ENCODE measurements at places on chromosomes 3 and 15.

DNA sequence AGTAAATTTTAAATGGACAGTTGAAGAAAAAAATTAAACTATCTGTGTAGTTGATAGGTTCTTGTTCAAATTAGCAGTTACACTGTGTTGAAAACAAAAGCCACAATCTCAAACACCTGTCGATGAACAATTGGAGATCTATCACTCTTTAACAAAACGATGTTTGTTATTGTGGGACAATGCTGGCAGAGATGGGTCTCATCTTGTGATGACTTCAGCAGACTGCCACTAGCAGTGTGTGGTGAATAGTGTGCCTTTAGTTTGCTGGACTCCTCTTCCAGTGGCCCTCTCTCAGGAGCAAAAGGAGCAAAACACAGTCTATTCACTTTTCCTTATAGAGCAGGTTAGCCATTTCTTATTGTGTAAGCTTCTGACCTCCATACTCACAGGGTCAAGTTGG is 14.7 kb upstream of the TRIM59 start:
- no peak for DNase-seq

DNA sequence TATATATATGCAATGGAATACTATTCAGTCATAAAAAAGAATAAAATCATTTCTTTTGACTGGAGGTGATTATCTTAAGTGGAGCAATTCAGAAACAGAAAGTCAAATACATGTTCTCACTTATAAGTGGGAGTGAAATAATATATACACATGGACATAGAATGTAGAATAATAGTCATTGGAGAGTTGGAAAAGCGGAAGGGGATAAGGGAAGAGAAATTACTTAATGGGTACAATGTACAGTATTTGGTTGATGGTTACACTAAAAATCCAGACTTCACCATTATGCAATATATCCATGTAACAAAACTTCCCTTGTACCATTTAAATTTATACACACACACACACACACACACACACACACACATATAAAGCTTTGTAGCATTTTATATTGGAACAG is 84.3 kb downstream of the RAP2B start:
- DNase-seq, result no peak

DNA sequence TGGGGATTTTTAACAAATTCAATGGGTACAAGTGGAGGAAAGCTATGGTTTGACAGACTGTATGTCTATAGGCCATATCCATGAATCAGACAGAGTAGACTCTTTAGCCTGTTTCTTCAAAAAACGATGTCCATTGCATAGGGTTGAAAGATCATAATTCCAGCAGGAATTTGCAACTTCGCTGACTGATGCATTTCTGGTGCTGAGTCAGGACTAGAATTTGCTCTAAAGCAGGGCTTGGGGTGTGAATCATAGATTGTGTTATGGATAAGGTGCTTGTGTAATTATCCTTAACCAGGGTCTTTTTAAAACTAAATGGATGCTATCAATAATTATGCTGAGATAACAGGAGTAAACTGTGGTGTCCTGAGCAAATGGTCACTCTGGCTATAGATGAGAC is 200.4 kb upstream of the TBC1D5 start:
- no peak for DNase-seq

- DNase-seq, result no peak
These were observed 113.4 kb downstream of the ETFA start for GRCh38 chr15:76197703-76198455.

DNA sequence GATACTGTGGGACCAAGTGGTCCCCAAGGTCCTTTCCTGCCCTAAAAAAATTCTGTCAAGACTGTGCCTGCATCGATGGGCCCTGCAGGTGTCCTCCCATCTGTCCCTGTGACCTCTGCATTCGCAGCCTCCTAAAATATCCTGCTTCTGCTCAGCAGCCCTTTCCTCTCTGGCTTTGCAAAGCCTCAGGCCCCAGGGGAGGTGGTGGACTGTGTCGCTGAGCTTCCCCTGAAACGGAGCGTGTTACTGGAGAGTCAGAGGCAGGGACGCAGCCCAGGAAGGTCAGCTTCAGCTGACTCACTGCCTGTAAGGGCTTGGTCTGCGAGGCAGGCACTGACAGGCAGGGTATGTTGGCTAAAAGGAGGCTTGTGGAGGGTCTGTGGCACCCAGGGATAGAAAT is 110.0 kb downstream of the RAB11A start:
- no peak for DNase-seq

GRCh38 chr3:25508901-25509300 is 80.8 kb downstream of the RARB start:
- no peak for DNase-seq

DNA sequence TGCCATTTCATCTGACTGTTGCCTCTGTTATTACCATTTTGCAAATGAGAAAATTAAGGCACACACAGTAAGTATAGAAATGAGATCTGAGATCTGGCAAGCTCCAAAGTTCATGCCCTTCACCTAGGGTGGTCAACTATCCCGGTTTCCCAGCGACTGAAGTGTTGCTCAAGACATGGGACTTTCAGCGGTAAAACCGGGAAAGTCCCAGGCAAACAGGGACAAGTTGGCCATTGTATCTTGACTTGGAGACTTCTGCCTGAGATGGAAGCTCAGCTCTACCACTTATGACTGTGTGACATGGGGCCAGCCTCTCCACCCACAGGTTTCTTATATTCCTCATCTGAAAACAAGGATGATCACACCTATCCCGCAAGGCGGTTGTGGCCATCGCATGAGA is 55.6 kb upstream of the TPM1 start:
- DNase-seq, result no peak

DNA sequence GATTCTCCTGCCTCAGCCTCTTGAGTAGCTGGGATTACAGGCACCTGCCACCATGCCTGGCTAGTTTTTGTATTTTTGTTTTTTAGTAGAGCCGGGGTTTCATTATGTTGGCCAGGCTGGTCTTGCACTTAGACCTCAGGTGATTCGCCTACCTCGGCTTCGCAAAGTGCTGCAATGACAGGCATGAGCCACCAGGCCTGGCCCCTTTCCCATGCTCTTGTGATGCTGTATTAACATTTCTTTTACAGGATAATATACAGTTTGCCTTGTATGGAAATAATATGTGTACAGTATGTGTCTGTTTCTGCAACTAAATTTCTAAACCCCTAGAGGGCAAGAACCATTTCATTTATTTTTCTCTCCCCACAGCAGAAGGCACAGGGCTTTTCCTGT is 37.8 kb downstream of the SCG5 start:
- no peak for DNase-seq

DNA sequence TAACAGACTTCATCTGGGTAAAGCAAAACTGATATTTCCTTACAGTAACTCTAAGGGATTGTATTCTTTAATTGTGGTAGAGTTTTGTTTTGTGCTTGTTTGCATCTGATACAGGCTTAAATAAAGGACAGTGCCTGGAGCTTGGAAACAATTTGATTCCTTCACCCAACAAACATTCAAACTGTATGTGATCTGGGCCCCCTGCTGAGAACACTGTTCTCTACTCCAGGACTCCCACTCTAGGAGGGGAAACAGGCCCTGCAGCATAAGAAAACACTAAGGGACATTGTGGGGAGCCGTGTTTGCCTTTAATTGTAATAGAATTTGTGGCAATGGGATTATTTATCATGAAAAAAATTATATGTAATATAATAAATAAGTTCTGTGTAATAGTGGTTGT is 56.9 kb downstream of the CTDSPL start:
- no peak for DNase-seq

GRCh38 chr3:79947957-79948356 is 180.2 kb upstream of the ROBO1 start:
- no peak for DNase-seq

- DNase-seq, result no peak
These were observed 159.2 kb downstream of the TPRG1 start for GRCh38 chr3:189331002-189331418.

DNA sequence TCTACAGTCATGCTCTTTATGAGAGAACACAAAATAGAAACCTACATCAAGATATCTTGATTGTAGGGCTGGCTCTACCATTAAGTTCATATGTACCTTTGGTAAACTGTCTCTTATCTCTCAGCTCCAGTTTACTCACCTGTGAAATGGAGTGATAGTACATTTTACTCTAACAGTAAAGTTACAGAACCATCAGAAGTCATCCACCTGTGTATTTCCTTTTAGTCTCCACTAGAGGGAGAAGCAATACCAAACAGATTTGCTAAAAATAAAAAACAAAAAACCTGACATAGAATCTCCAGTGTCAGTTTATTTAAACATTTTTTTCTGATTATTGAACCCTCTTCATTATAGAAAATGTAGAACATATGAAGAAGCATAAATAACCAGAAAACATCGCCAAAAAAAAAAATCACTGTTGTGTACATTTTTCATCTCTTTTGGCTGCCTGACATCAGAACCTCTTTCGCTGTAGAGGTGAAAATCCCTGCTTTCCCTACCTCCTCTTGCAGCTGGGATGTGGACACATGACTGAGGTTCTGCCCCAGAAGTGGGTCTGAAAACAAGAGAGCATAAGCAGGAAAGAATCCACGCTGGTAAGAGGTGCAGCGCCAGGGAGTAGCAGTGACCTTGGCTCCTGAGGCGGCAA is 48.7 kb upstream of the WDR72 start:
- no peak for DNase-seq

GRCh38 chr3:142542054-142542453 is 36.5 kb downstream of the ATR start:
- no peak for DNase-seq

- no peak for DNase-seq
These were observed 384.4 kb downstream of the LRTM1 start for GRCh38 chr3:54543446-54543845.

DNA sequence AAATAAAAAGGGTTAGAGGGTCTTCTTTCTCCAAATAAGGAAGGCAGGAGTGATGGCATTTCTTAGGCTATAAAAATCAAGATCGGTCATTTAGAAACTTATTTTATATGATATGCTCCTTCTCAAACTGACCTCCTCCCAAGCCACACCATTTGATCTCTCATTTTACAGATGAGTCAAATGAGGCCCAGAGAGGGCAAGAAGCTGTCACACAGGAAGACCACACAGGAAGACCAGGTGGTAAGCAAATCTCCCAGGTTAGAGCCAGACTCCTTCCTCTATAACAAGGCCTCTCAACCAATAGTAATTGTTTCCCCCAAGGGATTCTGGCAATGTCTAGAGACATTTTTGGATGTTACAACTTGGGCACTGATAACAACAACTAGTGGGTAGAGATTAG is 13.8 kb downstream of the TLE3 start:
- DNase-seq, result no peak

GRCh38 chr3:12768579-12769527 is 9.8 kb upstream of the TMEM40 start:
- no peak for DNase-seq

GRCh38 chr3:47337656-47338055 is 43.2 kb upstream of the PTPN23 start:
- no peak for DNase-seq

- DNase-seq, result no peak
These were observed 801 bp downstream of the ARHGAP31 start for GRCh38 chr3:119294696-119295671.

DNA sequence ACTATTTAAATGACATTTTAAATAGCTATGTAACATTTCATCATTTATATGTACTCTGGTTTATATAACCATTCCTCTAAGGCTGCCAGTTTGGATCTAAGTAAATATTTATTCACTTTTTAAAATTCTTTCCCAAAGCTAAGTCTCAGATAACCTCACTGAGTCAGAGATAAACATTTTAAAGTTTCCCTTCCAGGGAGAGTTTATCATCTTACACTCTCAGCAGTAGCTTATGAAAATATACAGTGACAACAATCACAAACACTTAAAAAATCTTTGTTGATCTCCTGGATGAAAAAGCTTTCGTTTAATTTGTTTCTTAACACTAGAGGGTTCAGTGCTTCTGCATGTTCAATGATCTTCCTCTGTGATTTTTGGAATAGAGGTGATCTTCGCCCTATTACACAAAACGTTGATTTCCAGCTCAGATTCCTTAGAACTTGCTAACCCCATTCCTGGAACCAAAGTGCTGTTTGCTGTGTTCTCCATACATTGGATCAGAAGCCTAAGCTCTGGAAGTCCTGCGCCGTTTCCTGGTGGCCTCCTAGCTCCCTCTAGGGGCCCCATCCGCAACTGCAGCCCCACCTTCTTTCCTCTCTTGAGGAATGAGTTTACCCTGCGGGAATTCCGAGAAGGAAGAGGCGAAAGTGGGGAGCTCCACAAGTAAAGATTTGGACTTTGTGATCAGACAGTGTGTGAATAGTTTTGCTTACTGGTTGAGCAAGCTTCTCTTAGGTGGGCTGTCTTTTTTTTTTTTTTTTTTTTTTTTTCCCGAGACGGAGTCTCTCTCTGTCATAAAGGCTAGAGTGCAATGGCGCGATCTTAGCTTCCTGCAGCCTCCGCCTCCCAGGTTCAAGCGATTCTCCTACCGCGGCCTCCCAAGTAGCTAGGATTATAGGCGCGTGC is 29.3 kb upstream of the SACM1L start:
- DNase-seq, result no peak

DNA sequence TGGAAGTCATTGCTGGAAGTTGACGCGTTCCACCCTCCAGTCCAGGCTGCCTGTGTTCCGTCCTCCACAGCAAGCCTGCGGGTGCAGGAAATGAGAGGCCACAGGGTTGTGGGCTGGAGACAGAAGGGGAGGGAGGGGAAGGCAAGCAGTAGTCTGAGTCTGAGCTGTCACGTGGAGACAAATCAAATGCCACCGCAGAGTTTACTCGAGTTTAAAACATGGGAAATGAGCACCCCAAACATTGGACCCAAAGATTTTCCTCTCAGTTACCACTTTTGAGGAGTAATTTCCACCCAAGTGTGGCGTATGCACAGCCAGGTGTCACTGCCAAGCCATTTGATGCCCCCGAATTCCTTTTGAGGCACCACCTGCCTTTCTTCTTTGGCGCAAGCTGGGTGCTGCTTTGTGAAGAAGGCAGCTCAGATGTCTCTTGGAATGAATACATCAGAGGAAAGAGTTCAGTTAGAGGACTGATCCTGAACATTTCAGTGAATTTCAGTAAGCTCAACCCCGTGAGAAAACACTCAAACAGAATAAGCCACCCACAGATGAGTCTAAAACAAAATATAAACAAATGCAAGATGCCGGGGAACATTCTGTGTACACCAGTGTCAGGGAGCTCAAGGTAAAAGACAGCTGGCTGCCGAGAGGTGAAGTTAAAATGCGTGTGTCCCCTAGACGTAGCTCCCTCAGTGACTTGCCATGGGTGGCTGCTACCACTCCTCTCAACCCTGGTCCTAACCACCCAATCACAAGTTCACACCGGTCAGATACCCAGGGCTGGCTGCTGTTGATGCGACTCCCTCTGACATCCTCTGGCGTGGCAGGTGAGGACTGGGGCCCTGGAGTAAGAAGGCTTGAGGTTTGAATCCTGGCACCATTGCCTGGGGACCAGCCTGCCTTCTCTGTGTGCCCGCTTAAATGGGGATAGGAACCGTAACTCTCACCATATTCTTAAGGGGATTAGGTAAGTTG is 203.8 kb downstream of the UACA start:
- DNase-seq, result peak; percentile 51

All from GF-D8 (cell line).